ENCODE measurements at places on chromosomes 7 and 10. TPM values are rescaled to one million over a fixed set of nuclear protein-coding genes. Genes with fewer than 3 reads are reported as not detected.

MSMB gene
- not detected for total RNA-seq

TRAPPC14 gene
- 20.2 TPM for total RNA-seq

CPN1 gene
- 0.15 TPM for total RNA-seq

PNLIPRP1 gene
- total RNA-seq = not detected

PRDX3 gene
- 194 TPM for total RNA-seq

FEZF1 gene
- 12.9 TPM for total RNA-seq

Data from H1 (cell line).